Activated T-cell treated with anti-CD3 and anti-CD28 coated beads, Interleukin-2, amount 50 U/mL, for 24 hours (primary cell): ENCODE measurements at places on chromosomes 1 and 21.

GRCh38 chr1:116775116-116775752 lies 21.0 kb downstream of the CD2 start:
- DNase-seq = no peak

- DNase-seq = no peak
Observed at GRCh38 chr1:156128654-156129597, 14.4 kb downstream of the LMNA start.

GRCh38 chr1:211229365-211229759 lies 29.8 kb upstream of the RCOR3 start:
- DNase-seq = no peak

- DNase-seq = peak; percentile 15
Observed at GRCh38 chr1:3054474-3054873, 14.5 kb upstream of the PRDM16 start.

GRCh38 chr1:47187926-47188250 lies 1.9 kb downstream of the PDZK1IP1 start:
- DNase-seq = no peak

- no peak for DNase-seq
Observed at GRCh38 chr1:162150112-162150511, 80.6 kb downstream of the NOS1AP start.

DNA sequence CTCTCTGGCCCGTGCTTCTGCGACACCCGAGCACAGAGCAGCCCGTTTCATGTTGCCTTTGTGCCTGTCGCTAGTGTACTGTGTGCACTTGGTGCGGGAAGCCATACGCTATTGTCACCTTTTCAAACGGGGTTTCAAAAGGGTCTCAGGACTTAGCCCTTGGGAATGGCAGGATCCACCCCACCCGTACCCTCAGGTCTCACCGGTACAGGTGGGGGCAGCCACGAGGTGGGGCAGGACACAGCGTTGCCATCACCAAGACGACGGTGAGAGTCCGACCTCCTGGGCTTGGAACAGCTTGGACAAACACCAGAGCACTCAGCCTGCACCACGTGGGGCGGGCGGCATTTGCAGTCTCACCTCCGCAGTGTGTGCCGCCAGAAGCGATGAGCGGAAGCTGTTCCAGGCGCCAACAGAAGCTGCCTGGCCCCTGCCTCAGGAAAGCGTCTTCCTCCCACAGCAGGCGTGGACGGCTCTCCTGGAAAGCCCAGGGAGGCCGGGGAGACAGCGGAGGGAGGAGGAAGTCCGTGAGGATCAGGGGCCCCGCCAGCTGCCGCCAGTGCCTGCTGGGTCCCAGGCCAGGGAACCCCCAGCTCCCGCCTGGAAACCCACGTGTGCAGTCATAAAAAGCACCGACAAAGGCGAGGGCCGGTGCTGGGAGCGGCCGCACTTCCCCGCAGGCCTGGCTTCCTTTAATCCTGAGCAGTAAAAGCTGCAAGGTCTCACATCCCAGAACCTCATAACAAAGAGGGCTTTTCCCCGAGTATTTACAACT lies 131.3 kb upstream of the ARHGEF16 start:
- no peak for DNase-seq

GRCh38 chr1:54490361-54491248 lies 57.4 kb upstream of the ACOT11 start:
- DNase-seq = no peak

- DNase-seq = peak; percentile 58
Observed at GRCh38 chr1:231315887-231316286, 21.8 kb downstream of the EXOC8 start.

GRCh38 chr21:28068455-28069358 lies 924.0 kb downstream of the LTN1 start:
- no peak for DNase-seq

GRCh38 chr1:95223110-95223509 lies 10.9 kb upstream of the RWDD3 start:
- DNase-seq = no peak

- DNase-seq = no peak
Observed at GRCh38 chr1:226702318-226702956, 36.6 kb downstream of the ITPKB start.

DNA sequence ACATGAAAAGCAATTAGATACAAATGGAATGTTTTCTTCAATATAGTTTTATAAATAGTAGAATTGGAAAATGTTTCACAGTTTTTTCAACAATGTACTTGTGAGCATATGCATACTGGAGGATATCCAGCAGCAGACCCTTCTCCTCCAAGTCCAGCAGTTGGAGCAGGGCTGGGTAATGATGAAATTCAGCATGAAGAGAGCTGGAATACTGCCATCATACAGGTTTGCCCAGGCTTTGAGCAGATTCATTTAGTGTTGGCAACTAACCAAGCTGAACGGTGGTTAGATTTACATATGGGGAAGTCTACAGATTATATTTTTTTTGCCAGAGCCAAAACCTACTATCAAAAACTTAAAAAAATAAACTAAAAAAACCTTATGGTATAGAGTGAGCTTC lies 38.3 kb downstream of the WDR3 start:
- DNase-seq = no peak

DNA sequence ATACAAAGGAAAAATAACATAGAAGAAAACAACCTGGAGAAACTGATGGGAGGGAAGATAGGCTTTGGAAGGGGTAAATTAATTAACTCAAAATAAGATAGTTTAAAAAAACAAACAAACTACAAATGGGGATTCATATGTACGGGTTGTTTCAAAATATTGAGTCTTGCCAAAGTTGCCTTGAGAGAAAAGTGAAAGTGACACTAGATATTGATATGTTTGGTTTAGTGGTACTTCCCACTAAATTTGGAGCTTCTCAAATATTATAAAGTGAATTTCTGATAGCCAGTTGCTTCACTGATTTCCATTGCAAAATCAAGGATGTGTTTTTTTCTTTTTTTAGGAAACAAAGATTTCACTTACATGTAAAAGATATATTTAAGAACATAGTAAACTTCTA lies 149.5 kb upstream of the RUNX1 start:
- no peak for DNase-seq

- DNase-seq = no peak
Observed at GRCh38 chr1:235495551-235495950, 8.7 kb downstream of the B3GALNT2 start.

- peak; percentile 70 for DNase-seq
Observed at GRCh38 chr1:179129702-179130473, 48.0 kb downstream of the TOR3A start.

GRCh38 chr1:20474333-20474975 lies 11.6 kb downstream of the CAMK2N1 start:
- DNase-seq = no peak

DNA sequence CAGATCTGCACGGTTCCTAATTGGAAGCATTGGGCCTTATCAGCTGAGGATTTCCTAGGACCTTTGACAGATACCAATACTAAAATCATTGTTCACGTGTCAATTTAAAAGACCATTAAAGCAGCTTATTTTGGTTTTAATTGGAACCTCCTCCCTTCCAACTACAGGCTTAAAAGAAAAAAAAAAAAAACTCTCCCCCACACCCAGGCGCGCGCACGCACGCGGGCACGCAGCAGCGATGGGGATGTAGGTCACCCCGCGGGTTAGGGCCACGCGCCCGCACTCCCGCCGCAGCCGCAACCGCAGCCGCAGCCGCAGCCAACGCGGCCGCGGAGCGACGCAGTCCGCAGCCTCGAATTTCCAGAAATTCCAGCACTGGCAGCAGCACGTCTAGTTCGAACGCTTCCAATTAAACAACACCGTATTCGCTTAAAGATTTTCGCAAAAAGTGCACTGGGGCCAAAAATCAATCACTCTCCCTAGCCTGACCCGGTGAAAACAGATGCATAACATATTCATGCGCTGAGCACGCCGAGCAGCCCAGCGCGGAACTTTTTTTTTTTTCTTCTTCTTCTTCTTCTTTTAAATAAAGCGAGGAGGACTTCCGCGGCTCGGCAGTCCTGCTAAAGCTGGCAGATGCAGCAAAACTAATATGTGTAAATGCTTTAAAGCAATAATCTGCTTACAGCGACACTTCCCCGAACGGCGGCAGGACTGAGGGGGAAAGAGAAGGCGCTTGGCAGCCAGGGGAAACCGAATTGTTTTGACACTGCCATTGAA lies 13.3 kb upstream of the BARHL2 start:
- DNase-seq = no peak

DNA sequence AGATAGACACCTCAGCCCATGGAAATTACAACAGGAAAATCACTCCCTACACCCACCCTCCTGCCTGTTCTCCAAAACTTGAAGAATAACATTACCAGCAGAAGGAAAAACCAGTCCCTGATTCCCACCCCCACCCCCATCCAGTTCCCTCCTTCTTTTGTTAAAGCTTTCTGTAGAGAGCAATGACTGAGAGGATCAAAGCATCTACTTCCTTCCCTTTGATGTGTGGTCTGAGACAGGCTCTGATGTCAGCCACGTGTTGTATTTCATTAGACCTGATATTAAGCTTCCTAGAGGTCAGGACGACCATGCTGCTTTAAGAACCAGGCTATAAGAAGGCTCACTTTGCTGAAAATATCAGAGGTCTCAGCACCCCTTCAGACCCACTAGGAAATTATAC lies 73.9 kb upstream of the HAO2 start:
- no peak for DNase-seq

DNA sequence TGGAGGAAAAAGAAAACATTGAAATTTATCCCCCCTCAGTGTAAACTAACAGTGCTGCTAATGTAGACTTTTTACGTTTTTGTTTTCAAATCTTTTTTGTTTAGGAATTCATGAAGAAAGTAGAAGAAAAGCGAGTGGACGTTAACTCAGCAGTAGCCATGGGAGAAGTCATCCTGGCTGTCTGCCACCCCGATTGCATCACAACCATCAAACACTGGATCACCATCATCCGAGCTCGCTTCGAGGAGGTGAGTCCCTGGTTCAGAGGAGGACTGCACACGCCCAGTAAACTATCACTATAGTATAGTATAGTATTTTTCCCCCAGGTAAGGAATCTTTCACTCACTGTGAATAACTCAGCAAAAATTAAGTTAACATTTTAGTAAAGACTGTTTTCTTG lies 37.8 kb upstream of the BMP8A start:
- DNase-seq = no peak

GRCh38 chr1:234745844-234746797 lies 136.1 kb upstream of the IRF2BP2 start:
- DNase-seq = no peak

DNA sequence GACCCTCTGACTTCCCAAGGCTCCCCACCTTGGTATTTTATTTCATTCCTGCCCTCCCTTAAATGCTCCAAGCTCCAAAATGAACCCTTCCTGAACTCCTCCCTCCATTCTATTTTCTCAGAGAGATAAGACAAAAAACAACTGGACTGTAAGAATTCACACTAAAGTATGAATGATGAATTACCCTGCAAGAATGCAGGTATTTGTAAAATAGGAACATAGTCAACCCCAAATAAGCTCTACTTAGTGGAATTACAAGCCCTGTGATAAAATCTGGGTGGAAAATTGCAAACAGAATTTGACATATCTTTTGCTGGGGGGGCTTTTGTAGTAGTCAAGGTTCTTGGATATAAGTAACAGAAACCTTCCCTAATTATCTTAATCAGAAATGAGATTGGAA lies 67.8 kb upstream of the GJA8 start:
- DNase-seq = no peak

GRCh38 chr1:7628273-7628672 lies 142.8 kb upstream of the VAMP3 start:
- no peak for DNase-seq
